ENCODE measurements at places on chromosomes 6 and 20.
A peak's percentile ranks its signal among the peaks of the same experiment; 100 is the strongest.

- no peak for DNase-seq
Measured at GRCh38 chr20:50191065-50191543, 474 bp downstream of the CEBPB start.

- no peak for DNase-seq
Measured at GRCh38 chr6:38739532-38739931, 24.4 kb downstream of the DNAH8 start.

DNA sequence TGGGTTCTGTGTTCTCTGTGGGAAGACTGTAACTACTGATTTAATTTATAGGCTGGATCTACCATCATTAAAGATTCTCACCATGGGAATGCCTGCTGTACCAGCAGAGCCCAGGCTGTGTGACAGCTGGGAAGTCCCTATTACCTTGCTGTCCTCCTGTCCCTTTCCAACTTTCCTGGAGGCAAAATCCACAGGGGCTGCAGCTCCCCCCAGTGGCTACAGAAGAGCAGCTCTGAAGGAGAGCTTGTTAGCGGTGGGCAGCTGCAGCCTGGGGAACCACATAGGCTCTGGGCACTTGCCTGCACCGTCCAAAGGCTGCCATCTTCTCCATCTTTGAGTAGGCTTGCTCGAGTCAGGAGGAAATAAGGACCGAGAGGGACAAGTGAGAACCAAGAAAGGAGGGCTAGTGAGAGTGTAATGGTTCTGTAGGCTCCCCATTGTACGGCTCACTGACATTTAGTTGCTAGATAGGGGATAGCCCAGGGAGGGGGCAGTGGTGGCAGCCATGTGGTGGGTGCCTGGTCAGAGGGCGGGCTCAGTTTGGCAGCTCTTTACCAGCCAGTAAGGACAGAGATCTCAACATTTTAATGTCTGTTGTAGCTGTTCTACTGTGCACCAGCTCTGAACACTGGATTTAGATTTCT, 155.1 kb upstream of the MLIP start:
- peak; percentile 36 for DNase-seq

DNA sequence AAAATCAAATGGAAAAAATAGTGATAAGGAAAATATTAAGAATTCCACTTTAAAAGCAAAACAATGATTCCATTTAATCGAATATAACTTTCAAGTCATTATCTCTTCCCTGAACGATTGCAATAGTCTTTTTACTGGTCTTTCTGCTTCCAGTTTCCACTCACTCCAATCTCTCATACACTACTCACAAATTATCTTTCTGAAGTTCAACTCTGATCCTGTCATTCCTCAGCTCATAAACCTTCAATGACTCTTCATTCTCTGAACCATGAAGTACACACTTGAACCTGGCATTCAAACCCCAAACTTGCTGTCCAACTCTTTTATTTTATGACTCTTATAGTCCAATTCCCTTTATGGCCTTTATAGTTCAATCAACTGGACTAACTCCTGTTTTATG, 304.1 kb upstream of the TCF21 start:
- no peak for DNase-seq

DNA sequence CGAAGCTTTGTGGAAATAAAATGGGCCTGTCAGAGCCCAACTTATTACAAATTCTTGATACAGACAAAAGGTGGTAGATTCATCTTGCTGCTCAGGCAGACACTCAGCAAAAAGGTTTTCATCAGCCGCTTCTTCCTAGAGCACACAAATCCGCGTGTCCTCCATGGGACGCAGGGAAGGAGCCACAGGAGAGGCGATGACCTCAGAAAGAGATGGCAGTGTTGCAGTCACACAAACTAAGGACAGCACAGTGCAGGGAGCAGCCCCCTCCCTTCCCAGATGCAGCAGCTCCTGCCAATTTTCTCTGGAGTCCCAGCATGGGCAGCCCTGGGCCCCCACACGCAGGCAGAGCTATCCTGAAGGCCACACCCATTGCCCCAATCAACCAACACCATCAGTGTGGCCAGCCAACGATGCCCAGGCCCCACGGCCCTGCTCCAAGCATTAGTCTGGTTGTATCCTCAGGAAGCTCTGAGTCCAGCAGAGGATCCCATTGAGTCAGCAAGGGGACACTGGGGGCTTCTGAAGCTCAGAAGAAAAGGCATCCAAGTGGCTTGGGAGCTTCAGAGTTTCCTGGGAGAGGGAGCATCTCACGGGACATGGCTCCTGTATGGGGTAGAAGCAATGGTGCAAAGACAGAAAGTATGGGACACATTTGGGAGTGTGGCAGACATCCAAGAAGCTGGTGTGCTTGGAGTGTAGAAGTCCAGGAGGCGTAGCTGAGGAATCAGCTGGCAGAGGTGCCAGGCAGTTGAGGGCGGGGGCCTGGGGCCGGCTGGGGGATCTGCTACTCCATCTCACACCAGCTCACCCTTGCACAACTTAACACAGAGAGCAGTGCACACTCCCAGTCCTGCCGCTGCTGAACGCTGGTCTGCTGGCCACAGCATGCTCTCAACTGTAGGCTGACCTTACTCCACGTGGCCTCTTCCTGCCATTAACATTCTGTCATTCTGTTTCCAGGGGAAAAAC, 142.1 kb upstream of the CST7 start:
- DNase-seq, result no peak

GRCh38 chr6:91490671-91491301, 903.9 kb upstream of the MAP3K7 start:
- no peak for DNase-seq

DNA sequence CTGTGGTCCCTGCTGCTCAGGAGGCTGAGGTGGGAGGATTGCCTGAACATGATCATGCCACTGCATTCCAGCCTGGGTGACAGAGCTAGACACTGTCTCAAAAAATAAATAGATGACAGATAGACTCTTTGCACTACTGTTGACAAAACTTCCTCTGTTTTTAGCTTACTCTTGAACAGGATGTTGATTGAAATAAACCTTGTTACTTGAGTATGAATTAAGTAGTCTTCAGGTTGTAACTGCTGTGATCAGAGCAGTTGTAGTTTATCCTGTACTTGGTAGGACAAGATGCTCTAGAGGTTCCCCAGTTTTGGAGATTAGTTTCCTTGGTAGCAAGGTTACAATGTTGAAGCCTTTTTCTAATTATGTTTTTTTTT, 1.5 kb downstream of the GTF3C6 start:
- no peak for DNase-seq

DNA sequence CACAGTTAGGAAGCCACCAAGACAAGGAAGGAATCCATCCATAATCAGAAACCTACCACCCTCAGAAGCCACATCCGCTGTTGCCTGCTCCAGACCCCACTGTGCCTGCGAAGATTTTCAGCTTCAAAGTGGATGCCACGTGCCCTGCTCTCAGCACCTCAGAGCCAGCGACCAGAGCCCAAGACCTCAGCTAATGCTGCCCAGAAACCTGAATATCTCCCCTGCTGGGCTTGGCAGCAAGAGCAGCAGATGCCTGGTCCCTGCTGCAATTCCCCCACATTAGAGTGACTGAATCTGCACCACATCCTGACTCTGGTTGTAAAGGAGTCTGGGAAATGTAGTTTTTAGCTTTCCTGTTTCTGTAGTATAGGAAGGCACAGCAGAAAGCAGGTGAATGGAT, 10.7 kb upstream of the ULBP3 start:
- DNase-seq, result no peak

DNA sequence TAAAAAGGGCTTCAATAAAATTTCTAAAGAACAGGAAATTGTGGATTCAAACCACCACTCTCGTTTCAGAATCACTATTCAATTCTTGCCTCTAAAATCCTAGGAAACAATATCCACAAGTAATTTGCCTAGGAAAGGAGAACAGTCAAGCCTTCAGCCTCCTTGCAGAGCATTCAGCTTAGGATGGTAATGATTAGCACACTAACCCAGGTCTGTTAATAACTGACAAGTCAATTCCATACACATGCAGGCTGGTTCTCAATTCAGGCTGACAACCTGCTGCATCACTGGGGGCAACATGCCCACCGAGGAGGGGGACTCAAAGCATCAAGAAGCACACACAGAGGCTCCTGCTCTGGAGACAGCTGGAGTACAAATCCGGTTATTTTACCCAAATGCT, 57.6 kb downstream of the GMDS start:
- no peak for DNase-seq

DNA sequence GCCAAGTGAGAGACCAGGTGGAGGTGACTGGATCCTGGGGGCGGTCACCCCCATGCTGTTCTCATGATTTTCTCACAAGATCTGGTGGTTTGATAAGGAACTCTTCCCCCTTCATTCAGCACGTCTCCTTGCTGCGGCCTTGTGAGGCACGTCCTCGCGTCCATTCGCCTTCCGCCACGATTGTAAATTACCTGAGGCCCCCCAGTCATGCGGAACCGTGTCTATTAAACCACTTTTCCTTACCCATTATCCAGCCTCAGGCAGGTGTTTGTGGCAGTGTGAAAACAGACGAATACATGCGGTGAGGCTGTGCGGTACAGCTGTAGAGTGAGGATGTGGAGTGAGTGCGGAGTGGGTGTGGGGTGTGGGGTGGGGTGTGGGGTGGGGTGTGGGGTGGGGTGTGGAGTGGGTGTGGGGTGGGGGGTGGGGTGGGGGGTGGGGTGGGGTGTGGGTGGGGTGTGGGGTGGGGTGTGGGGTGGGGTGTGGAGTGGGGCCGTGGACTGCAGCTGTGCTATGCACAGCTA, 12.1 kb upstream of the NTSR1 start:
- DNase-seq, result no peak

DNA sequence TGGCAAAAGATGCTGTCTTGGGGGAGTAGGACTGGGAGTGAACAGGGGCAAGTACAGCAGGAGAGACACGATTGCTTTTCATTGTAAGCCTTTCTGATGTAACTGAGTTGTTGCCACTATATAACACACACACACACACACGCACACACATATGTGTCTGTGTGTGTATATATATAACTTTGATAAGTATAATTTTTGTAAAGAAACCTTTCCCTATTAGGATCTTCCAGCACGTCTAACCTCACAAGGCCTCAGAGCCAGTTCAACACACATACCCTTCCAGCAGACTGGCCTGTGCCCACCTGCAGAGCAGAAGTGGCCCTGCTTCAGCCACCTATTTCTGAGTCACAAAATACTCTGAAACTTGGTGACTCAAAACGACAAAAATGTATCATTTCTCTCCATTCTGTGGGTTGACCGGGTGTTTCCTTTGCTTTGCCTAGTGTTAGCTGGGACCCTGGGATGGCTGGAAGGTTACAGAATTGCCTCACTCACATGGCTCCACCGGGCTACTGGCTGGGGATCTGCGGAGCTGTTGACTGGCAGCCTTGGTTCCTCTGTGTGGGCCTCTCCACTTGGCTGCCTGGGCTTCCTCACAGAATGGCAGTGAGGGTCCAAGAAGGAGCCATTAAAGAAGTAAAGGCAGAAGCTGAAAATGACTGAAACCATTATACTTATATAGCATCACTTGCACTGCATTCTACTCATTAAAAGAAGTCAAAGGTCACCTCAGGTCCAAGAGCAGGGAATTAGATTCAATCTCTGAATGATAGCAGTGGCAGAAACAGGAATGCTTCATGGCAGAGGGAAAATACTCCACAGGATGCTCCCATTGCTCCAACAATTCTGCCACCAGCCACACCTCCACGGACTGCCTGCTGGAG, 126.4 kb downstream of the BANF2 start:
- DNase-seq, result no peak

GRCh38 chr6:117329926-117330325, 64.6 kb downstream of the VGLL2 start:
- no peak for DNase-seq

DNA sequence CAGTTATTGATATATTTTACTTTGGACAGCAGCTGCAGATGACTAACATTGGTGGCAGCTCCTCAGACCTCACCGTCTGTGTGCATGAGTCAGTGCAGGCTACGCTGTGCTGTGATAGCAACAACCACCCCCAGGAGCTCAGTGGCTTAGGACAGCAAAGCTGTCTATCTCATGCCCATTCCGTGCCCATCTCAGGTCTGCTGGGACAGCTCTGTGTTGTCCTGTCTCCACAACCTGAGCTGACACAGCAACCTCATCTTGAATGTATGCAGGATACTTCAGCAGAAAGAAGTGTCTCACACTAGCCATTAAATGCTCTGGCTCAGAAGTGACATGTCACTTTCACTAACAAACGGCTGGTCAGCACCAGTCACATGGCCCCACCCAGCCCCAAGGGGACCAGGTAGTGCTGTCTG, 47.7 kb downstream of the BANF2 start:
- DNase-seq, result peak; percentile 71

DNA sequence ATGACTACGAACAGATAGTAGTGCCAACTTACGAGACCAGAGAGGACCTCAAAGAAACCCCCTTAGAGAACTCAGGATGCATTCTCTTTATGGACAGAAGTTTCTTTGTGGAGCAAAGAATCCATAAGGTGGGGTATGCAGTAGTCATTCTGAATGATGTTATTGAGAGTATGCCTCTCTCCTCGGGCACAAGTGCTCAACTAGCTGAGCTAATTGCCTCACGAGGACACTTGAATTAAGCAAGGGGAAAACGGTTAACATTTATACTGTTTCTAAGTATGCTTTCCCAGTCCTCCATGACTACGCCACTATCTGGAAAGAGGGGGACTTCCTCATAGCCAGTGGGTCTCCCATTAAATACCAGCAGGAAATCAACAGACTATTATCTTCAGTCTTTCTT, 25.6 kb downstream of the MC3R start:
- DNase-seq, result no peak

GRCh38 chr20:46401478-46401860, 4.9 kb downstream of the ELMO2 start:
- DNase-seq, result no peak

GRCh38 chr6:117906507-117906957, 532 bp upstream of the SLC35F1 start:
- no peak for DNase-seq

- peak; percentile 77 for DNase-seq
Measured at GRCh38 chr6:44064089-44064947, 62.9 kb downstream of the MRPL14 start.

DNA sequence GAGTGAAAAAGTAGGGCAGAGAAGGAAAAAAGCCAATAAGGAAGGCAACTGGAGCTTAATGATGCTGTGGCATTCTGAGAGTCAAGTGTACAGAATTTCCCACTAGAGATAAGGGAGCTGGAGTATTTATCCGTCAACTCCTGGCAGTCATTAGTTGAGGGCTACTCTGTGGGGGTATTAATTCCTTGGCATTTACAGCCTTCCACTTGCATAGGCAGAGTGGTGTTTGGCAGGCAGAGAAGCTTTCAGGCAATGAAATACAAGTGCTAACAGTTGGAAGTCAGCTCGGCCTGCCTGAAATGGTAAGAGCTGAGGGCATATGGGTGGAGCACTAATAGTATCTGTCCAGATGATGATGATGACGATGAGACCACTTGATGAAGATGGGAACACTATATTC, 207.3 kb upstream of the FLRT3 start:
- DNase-seq, result no peak

- DNase-seq, result no peak
Measured at GRCh38 chr6:83976871-83977270, 56.7 kb upstream of the MRAP2 start.

- no peak for DNase-seq
Measured at GRCh38 chr20:62064770-62065673, 659 bp downstream of the TAF4 start.

DNA sequence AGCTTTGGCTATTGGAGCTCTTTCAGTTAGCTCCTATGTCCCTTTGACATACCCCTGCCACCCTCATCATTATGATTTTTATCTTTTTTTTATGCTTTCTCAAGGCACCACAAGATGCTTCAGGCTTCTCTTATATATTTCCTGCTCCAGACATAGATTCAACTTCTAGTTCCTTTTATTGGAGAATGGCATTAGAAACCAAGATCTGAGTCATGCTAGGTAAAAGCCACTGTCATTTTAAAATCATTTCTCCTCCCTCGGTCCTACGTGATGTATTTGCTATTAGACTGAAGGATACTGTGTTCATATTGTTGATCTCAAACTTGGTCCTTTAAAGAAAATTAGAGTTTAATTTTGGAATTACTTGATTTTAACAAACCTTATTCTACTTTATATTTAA, 8.3 kb downstream of the TENT5A start:
- DNase-seq, result no peak

- DNase-seq, result peak; percentile 2
Measured at GRCh38 chr20:46512943-46513844, at the start of gene ZNF334. Gene ZNF334, minus strand, starts transcription at chr20:46513559. Its CDS starts 1,457 bp downstream, at chr20:46512102.
